ENCODE measurements at places on chromosomes 11 and 22.

- no peak for DNase-seq
Measured at GRCh38 chr11:2102132-2102882, 36.9 kb downstream of the IGF2 start.

DNA sequence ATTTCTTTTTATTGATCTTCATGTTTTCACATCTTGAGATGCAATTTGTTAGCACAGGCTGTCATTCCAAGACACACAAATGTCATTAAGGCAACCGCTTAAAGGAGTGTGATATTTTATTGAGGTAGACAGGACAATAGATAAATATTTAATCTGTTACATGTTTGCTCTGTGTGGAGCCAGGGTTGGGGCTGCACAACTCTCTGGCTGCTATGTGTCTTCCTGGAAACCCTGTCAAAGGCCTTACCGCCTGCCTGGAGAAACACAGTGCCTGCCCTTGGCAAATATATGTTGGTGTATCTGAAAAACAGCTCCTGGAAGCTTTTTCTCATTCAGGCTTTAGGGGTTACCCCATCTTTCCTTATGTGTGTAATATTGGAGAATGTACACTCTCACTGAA, 139.7 kb upstream of the TEAD1 start:
- no peak for DNase-seq

DNA sequence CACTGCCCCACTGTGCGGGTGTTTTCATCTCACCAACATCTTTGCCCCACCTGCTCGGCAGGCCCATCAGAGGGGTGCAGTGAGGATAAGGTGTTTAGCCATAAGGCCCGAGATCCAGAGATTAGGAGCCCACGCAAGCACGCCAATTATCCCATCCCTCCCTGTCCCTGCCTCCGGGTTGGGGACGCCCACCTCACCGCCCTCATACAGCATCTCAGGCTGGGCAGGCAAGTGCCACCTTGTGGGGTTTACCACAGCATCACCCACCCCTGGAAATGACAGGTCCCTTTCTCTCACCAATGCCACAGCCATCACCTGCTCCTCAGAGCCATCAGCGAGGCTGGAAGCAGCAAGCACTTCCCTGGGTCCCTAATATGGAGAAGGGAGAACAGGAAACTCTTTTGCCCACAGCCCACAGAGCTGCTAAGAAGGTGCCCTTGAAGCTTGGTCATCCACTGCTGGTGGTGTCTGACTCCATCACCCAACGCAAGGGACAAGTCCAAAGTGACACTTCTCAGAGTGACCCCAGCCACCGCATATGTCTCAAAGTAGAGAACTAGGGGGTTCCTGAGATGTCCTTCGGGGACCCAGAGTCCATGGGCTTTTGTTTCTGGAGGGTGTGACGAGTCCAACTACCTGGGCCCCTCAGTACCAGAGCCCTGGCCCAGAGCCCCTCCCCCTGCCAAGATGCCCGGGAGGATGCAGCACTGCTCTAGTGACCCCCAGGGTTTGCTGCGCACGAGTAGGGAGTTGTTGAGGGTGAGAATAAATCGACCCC, 15.8 kb downstream of the VPS37C start:
- no peak for DNase-seq

- DNase-seq, result no peak
Measured at GRCh38 chr22:32655068-32655467, 146.4 kb upstream of the TIMP3 start.

- no peak for DNase-seq
Measured at GRCh38 chr22:33565580-33565995, 354.7 kb downstream of the LARGE1 start.

DNA sequence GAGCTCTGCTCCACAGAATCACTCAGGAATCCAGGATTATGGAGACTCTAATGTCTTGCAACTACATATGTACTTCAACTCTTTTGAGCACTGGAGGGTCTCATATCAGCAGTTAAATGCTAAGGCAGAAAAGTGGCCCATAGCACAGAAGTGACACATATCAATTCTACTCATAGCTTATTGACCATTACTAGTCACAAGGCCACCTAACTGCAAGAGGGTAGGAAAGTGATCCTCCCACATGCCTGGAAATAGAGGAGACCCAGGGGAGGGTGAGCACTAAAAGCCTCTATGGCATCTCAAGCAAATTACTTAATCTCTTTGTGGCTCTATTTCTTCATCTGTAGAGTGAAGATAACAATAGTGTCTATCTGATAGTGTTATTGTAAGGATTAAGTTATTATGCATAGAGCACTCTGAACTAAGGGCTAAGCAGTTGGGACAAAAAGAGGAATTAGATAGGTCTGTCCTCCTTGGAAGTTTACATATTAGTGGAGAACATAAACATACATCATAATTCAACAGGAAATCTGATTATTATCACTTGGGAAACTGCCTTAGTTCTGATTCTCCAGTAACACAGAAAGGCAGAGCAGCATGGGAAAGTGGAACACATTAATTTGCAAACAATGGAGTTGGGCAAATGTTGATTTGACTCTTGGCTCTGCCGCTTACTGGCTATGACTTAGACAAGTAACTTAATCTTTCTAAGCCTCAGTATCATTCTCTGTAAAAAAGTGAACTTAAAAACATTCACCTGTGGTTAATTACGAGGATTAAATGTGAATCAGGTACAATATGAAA, 25.1 kb upstream of the USP47 start:
- no peak for DNase-seq

GRCh38 chr11:113404859-113405430, 17.4 kb downstream of the ANKK1 start:
- no peak for DNase-seq
